ENCODE measurements at places on chromosomes 6 and 20. TPM values are rescaled to one million over a fixed set of nuclear protein-coding genes. Genes with fewer than 3 reads are reported as not detected.

The HLA-DQA1 gene
- total RNA-seq, result not detected

- DNase-seq, result no peak
- peaks cover 2% of the 10 kb centered on the region for H3K27me3 ChIP-seq
- H3K4me3 ChIP-seq, result no peak overlapping the region
- no peaks in the 10 kb centered on the region for H3K36me3 ChIP-seq
- no peak overlapping the region for H3K27ac ChIP-seq
Measured at GRCh38 chr6:118775381-118775780, 118.6 kb upstream of the ASF1A start.

- H3K27me3 ChIP-seq, result no peaks in the 10 kb centered on the region
- no peak for DNase-seq
Measured at GRCh38 chr6:157223511-157223910, 99.8 kb downstream of the TMEM242 start.

- peaks cover 95% of the 10 kb centered on the region for H3K4me1 ChIP-seq
- no peak overlapping the region for H3K4me3 ChIP-seq
- no peak for DNase-seq
- no peaks in the 10 kb centered on the region for H3K36me3 ChIP-seq
Measured at GRCh38 chr6:17416806-17417205, 23.4 kb downstream of the CAP2 start.

DNA sequence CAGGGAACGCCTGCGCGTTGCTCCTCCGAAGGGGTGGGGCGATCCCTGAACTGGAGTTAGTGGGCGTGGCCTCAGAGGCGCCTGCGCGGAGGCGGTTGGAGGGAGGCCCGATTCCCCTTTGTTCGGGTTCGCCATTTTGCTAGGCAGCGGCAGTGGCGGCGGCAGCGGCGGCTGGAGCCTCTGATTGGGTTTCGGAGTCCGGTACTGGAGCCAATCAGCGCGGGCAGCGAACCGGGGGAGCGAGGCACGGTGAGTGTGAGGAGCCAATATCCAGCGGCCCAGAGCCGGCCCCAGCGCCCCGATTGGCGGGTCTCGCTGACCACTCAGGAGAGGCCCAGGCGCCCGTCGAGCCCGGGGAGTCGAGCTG, at the start of gene NFYA:
NFYA (plus strand) TSS at position 139 of the 367 bp plus-strand sequence. CDS start 6,116 bp downstream, outside the sequence.
- no peaks in the 10 kb centered on the region for H3K36me3 ChIP-seq
- DNase-seq, result no peak
- H3K27me3 ChIP-seq, result no peaks in the 10 kb centered on the region
- peak within 1 kb of the TSS; percentile 90 for H3K4me3 ChIP-seq

DNA sequence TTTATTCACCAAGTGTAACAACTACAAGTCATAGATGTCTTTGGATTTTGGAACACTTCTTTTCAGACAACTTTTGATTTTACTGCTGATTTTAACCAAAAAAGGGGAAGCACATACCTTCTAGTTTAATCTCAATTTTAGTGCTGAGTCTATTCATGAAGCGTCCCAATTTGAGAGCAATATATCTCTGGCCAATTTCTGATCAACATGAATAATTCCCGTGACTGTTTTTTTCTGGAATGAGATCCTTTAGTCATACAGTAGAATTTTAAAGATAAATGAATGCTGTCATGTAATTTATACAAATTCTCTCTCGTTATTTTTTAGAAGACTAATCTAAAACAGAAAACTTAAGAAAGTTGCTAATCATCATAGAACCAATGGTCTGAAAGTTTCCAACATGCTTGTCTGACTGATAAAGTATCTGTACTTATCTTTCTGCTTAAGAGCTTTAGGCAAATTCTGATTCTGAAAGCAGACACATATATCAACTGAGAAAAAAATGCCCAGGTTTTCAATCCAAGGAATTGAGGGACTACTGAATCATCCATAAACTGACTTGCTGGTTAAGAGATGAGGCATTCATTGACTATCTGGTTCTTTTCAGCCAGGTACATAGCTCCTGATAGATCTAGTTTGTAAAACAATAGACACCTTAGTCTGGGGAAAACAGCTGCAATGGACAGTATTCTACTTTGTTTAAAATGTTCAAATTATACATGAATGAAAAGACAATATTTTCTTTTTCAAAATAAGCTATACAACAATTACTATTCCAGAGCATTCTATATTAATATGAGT, 657.5 kb downstream of the RFPL4B start:
- no peaks in the 10 kb centered on the region for H3K36me3 ChIP-seq
- no peak for DNase-seq
- H3K4me1 ChIP-seq, result peaks cover 32% of the 10 kb centered on the region
- H3K27ac ChIP-seq, result no peak overlapping the region

DNA sequence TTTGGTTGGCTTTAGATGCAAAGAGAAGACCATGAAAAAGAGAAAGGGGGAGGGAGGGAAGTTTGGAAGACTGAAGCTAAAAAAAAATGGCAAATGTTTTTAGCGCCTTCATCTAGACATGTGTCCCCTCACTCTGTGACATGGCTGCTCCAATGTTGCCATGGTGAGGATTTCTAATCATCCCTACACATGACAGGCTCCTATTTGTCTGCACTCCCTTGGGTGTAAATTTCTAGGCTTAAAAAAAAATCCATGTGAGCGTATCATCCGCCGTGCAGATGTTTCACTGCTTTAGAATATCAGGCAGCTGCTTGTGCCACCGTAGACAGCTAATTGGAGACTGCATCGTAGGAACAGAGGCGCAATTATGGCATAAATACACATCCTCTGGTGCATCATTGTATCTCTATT, 761.1 kb upstream of the MMS22L start:
- H3K36me3 ChIP-seq, result no peaks in the 10 kb centered on the region
- DNase-seq, result no peak
- peaks cover 6% of the 10 kb centered on the region for H3K4me1 ChIP-seq
- no peak overlapping the region for H3K4me3 ChIP-seq

- DNase-seq, result no peak
- no peaks in the 10 kb centered on the region for H3K4me1 ChIP-seq
- H3K36me3 ChIP-seq, result no peaks in the 10 kb centered on the region
- no peaks in the 10 kb centered on the region for H3K27me3 ChIP-seq
Measured at GRCh38 chr6:153670403-153671026, 368.5 kb upstream of the OPRM1 start.

DNA sequence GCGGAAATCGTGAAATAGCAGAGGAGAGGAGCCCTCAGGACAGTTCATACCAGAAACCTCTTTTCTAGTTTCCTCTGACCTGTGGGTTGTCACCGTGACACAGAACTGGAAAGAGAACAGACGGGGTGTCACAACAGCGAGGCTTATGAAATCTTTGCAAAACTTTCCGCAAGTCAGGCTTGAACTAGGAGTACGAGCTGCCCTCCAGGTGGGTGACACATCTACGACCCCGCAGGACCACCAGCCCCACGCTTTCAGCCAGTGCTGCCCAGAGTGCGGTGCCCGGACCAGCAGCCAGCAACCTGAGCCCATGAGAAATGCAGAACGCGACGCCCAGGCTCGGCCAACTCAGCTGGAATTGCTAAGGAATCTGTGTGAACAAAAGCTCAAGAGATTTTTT, 30.8 kb downstream of the WRNIP1 start:
- DNase-seq, result no peak
- H3K4me1 ChIP-seq, result peaks cover 28% of the 10 kb centered on the region
- no peaks in the 10 kb centered on the region for H3K27me3 ChIP-seq
- H3K27ac ChIP-seq, result no peak overlapping the region
- H3K36me3 ChIP-seq, result no peaks in the 10 kb centered on the region
- H3K4me3 ChIP-seq, result no peak overlapping the region

DNA sequence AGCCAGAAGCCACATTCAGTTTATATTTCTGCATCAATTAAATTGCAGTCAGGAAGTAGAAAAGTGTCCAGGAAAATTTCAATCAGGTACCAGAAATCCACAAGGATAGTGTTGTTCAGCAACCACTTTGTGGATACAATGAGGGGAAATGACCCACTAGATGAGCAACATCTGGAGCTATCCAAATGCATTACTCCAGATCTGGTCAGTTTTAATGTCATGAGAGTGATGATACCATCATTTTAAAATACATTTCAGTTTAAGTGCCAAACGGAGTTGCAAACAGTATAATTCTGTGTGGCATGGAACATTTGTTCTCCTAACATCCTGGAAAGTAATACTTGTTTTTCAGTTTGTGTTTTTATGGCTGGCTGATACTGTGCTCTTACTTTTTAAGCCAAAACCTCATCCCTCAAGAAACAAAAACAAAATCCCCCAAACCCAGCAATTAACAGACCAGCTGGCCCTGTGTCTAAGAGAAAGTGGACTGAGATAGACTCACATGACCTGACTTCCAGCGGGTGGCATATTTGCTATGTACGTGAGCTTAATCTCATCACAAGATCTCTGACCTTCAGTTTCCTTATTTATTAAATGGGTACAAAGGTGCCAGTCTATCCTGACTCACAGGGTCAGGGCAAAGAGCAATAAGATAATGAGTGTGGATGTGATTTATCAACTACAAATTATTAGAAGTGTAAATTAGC, 58.8 kb upstream of the CNKSR3 start:
- DNase-seq, result no peak
- no peaks in the 10 kb centered on the region for H3K27me3 ChIP-seq
- no peaks in the 10 kb centered on the region for H3K4me1 ChIP-seq
- no peak overlapping the region for H3K27ac ChIP-seq
- no peak overlapping the region for H3K4me3 ChIP-seq

- H3K4me1 ChIP-seq, result no peaks in the 10 kb centered on the region
- H3K36me3 ChIP-seq, result peaks cover 38% of the 10 kb centered on the region
Measured at GRCh38 chr6:168606722-168607121, 165.7 kb downstream of the SMOC2 start.

DNA sequence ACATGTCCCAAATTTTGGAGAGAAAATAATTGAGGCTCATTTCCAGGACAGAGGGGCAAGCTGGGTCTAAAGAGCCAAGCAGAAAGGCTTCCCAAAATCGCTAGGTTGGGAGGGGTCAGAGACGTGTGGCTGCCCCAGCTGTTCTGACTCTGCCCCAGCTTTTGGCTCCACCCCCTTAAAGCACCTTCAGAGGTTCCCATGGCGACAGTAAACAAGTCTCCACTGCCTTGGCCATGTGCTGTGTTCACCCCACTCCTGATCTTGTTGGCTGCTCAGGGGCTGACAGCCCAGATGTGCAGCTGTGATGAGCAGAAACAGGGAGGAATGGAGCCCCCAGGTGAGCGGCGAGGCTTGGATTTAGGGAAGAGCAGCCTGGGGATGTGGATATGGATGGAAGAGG, 72.8 kb upstream of the SPTLC3 start:
- no peaks in the 10 kb centered on the region for H3K27me3 ChIP-seq
- H3K4me1 ChIP-seq, result peaks cover 7% of the 10 kb centered on the region
- DNase-seq, result no peak
- no peak overlapping the region for H3K27ac ChIP-seq

The PHACTR1 gene
- total RNA-seq, result 2.5 TPM

The NCOA7 gene
- 49.6 TPM for total RNA-seq

DNA sequence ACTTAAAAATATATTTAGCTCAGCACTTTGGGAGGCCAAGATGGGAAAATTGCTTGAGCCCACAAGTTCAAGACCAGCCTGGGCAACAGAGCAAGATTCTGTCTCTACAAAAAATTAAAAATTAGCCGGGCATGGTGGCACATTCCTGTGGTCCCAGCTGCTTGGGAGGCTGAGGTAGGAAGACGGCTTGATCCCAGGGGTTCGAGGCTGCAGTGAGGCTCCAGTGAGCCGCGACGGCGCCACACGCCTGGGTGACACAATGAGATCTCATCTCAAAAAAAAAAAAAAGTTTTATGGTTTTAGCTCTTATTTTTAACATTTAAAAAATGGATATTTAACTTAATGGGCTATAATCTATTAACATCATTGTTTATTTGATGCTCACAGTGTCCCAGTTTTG, 97.2 kb upstream of the RIPOR2 start:
- no peak overlapping the region for H3K4me3 ChIP-seq
- no peak overlapping the region for H3K27ac ChIP-seq
- H3K36me3 ChIP-seq, result no peaks in the 10 kb centered on the region
- no peak for DNase-seq

- peaks cover 8% of the 10 kb centered on the region for H3K27me3 ChIP-seq
- DNase-seq, result no peak
- H3K27ac ChIP-seq, result no peak overlapping the region
- no peaks in the 10 kb centered on the region for H3K4me1 ChIP-seq
- H3K36me3 ChIP-seq, result no peaks in the 10 kb centered on the region
Measured at GRCh38 chr6:168122011-168122410, 43.0 kb upstream of the FRMD1 start.

The MKKS gene
- total RNA-seq, result 12.6 TPM

DNA sequence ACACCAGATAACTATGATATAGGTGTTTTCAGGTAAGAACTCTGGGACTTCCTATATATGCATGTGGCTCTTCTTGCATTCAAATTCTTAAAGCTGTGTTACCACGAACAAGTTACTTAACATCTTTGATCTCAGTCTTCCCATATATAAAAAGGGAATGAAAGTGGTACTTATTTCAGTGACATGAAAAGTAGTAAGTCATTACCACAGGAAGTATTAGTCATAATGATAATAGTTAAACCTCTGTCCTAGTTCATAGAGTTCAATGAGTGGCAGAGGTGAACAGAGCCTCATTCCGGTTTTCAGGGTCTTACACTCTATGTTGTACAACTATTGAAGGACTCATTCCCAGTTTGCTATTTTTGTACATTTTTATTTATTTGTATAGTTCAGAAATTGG, 237.0 kb downstream of the NKAIN2 start:
- DNase-seq, result no peak
- H3K4me1 ChIP-seq, result peaks cover 14% of the 10 kb centered on the region
- H3K27ac ChIP-seq, result no peak overlapping the region
- no peaks in the 10 kb centered on the region for H3K36me3 ChIP-seq
- H3K27me3 ChIP-seq, result no peaks in the 10 kb centered on the region

GRCh38 chr6:28213213-28213523, 11.9 kb upstream of the ZSCAN9 start:
- DNase-seq, result no peak
- H3K27me3 ChIP-seq, result peaks cover 43% of the 10 kb centered on the region
- peak overlapping the region; percentile 74 for H3K4me3 ChIP-seq

DNA sequence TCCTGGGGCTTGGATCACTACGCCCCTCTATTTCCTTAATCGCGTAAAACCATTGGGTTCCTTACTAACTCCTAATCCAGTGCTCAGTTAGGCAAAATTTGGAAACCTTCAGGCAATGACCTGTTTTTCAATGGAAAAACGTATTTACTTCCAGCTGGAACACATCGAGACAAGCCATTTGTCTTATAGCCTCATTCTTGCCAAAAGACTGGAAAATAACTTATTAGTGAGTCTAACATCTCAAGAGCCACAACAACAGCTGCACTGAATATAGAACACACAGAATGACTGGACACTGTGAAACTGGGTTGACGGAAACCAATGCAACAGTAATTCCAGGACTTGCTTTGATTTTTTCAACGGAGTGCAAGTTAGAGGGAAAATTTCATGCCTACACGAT, 125.2 kb upstream of the MAP3K7 start:
- no peak for DNase-seq
- no peaks in the 10 kb centered on the region for H3K36me3 ChIP-seq
- no peak overlapping the region for H3K27ac ChIP-seq
- H3K4me1 ChIP-seq, result no peaks in the 10 kb centered on the region
- H3K27me3 ChIP-seq, result peaks cover 19% of the 10 kb centered on the region

GRCh38 chr6:68635706-68636513, 828 bp downstream of the ADGRB3 start:
- no peaks in the 10 kb centered on the region for H3K36me3 ChIP-seq
- DNase-seq, result no peak
- peaks cover 15% of the 10 kb centered on the region for H3K4me1 ChIP-seq
